Nucleus accumbens (tissue), 56 donors: ENCODE measurements at places on chromosomes 2 and 18.

DNA sequence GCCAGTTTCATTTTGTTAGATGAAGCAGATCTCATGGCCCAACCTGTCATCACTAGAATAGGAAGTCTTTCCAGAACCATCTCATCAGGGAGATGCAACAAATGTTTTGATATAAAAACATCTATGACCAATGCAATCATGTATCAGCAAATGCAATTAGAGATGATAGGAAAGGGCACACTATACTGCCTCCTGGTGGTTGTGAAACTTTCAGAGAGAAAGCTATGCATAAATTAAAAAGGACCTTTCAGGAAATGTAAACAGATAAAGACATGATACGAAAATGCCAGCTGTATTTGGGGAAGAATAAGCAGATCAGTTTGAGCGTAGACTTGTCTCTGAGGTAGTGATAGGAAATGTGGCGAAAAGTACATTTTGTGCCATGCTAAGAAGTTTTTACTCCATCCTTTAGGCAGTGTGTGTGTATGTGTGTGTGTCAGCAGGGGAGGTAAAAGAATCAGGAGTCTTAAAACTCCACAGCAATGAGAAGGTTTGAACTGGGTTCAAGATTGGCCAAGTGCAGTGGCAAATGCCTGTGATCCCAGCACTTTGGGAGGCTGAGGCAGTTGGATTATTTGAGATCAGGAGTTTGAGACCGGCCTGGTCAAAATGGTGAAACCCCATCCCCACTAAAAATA is 479.3 kb downstream of the CPS1 start:
- no peak for DNase-seq

GRCh38 chr2:46697830-46698323 is 217.7 kb downstream of the MCFD2 start:
- DNase-seq: no peak

DNA sequence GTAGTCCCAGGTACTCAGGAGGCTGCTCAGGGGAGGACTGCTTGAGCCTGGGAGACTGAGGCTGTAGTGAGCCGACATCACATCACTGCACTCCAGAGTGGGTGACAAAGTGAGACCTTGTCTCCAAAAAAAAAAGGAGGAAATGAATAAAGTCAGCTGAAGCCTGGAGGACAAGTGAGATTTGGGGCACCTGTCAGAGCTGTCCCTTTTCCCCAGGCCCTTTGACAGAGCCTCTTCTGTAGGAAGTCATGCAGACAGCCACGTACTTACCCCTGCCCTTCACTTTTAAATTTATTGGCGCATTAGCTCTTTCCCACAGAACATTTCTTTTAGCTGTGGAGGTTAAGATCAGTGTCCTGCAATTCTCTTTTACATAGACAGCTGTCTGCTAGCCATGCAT is 151.0 kb upstream of the DNMT3A start:
- no peak for DNase-seq

DNA sequence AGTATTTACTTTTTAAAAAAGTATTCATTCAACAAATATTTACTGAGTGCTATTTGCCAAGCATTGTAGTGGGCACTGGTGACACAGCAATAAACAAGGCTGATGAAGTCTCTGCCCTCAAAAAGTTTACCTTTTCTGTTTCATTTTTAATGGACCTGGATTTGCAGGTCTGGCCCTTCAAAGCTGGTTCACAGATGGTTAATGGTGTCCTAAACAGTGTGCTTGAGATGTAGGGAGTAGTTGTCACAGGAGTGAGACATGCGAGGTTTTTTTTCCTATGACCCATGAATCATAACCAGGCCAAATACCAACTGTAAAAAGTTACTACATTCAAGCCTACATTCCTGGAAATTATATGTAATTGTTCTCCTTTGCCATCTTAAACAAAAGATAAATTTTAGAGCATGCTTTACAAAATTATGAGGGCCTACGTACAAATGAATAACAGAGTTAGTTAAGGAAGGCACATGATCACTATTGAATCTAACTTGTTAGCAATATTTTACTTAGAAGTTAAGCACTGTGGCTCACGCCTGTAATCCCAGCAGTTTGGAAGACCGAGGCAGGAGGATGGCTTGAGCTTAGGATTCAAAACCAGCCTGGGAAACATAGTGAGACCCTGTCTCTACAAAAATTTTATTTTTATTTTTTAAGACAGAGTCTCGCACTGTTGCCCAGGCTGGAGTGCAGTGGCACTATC is 223.9 kb downstream of the MBD5 start:
- DNase-seq: no peak

- DNase-seq: no peak
Observed at GRCh38 chr2:65396348-65397026, 35.9 kb downstream of the SPRED2 start.

GRCh38 chr2:121342751-121343150 is 57.7 kb upstream of the TFCP2L1 start:
- no peak for DNase-seq

DNA sequence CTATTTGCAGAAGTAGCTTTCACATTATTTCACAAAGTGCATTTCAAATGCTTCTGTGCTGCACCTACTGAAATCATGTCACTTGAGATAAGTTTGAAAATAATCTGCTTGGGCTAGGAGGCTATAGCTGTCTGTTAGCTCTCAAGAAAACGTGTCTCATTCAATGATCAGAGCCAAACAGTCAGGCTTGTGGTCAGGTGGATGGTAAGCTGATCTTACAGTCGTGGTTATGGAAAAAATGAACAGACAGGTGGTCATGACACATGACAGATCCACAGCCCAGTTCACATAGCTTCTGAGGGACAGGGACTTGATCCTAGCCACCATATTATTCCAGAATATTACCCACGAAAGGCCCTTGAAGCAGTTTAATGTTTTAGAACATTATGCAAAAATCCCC is 26.5 kb upstream of the RFX8 start:
- no peak for DNase-seq

DNA sequence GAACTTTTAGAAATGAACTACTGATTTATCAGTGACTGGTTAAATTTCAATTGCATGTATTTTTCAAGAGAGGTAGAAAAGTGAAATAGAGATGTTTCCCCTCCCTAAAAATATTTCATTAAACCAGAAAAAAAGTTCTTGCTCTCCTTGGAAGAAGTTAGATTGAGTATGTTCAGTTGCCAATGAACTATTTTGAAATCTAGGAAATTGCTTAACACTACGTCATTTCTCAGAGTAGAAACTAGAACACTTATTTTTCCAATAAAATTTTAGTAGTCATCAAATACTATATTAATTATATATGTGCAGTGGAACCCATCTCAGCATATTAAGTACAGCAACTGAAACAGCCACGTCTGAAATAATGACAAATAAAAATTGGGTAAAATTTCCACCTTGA is 51.8 kb upstream of the STAT1 start:
- no peak for DNase-seq

- DNase-seq: no peak
Observed at GRCh38 chr2:220981926-220982325, 590.2 kb downstream of the EPHA4 start.

- no peak for DNase-seq
Observed at GRCh38 chr2:86251840-86252266, 52.6 kb downstream of the MRPL35 start.

DNA sequence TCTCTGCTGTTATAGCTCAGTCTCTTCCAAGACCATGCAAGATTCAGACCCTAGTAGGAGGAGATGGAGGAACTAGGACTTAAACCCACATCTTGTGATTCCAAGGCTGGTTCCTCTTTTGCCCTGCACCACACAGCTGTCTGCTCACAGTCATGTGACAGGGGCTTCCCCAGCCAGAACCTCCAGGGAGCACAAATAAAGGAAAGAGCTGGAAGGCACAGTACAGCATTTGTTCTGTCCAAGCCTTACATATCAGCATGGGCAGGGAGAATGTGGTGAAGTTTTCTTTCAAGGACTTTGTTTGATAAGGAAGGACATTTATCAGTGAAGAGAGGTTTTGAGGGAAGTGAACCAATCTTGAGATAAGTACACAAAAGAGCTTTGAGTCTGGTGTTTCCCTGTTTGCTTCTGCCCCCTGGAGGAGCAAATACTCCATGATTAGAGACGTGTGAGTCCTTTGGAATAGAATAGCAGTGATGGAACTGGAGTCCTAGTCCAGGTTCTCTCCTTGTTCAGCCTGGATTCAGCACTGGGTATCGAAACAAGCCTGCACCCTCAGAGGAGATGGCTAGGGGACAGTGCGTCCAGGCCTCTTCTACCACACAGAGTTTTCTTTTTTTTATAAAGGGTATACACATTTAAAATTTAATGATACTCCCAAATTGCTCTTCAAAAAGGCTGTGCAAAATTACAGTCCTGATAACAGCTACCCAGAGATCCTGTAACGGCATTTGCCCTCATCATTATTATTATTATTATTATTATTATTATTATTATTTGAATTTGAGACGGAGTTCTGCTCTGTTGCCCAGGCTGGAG is 24.6 kb upstream of the CASP10 start:
- peak; percentile 76 for DNase-seq

DNA sequence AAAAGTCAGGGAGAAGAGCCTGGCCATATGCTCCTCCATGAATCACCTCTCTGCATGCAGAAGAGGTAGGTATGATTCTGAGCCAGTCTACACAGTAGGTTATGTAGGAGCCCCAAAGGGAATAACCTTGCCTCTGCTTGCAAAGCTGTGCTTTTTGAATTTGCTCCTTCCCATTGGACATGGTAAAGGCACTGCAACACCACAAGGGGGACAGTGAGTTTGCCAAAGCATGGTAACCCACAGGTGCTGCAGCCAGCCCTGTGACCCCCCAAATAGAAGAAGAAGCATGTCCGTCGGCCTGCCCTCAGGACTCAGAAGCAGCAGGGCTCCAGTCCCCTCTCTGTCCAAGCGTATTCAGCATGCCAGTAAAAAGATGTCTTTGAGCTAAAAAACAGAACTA is 51.0 kb upstream of the BCL2L11 start:
- DNase-seq: no peak

DNA sequence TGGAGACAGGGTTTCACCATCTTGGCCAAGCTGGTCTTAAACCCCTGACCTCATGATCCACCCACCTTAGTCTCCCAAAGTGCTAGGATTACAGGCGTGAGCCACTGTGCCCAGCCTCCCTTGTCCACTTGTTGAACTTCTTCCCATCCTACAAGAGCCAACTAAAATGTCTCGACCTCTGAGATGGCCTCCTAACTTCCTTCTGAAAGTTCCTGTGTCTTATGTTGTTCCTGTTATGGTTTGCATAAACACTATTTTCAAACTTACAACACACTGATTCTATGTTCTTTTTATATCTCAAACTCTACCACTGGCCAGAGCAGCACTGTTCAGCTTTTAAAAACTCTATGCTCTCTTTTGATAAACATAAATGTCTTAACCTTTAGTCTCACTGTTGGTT is 63.3 kb upstream of the UGP2 start:
- no peak for DNase-seq
